ENCODE measurements at places on chromosomes 4 and X.
A peak's percentile ranks its signal among the peaks of the same experiment; 100 is the strongest.

GRCh38 chr4:80215449-80216052 is 18.2 kb downstream of the PRDM8 start:
- no peak for DNase-seq

DNA sequence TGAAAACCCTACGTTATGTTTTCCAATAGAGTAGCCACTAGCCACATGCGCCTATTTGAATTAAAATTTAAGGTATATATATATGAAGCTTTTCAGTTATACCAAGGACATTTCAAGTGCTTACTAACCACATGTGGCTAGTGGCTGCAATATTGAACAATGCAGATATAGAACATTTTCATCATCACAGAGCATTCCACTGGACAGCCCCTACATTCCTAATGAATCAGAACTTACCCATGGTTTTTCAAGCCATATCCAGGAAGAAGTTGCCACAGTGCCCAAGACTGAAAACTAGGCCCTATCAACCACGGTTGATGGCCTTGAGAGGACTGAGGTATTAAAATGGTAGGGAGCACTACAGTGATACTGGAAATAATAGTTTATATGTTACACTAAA is 29.7 kb downstream of the NEK1 start:
- DNase-seq, result no peak

- DNase-seq, result no peak
Measured at GRCh38 chr4:116628598-116628997, 456.8 kb downstream of the TRAM1L1 start.

- DNase-seq, result no peak
Measured at GRCh38 chr4:102420563-102421398, 75.5 kb upstream of the SLC39A8 start.

DNA sequence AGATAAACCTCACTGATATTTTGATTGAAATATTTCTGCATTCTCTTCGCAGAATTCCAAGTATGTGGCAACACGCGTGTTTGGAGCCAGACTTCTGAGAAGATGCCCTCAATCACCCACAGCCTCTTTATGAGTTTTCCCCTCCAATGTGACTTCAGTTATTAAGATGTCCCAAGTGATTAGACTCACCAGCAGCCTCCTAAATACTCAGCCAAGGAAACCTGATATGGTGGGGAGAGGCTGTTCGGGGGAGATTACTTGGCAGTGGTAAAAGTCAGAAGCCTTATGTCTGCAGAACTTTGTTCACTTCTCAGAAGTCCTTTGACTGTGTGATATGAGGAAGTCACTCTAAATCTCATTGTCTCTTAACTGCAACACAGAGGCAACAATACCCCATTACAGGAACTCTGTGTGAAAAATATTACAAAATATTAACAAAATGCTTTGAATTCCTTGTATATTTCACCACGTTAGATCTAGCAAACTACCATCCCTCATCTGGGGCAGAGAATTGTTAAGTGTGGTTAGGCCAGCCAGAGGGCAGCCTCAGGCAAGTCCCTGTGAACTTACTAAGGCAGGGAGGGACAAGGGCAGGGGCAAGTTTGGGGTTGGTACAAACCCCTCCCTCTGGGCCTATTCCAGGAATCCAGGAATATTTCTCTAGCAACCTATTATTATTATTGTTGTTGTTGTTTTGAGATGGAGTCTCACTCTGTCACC is 151.4 kb upstream of the USP9X start:
- DNase-seq, result peak; percentile 60

- no peak for DNase-seq
Measured at GRCh38 chr4:98951710-98952109, 22.8 kb upstream of the EIF4E start.

DNA sequence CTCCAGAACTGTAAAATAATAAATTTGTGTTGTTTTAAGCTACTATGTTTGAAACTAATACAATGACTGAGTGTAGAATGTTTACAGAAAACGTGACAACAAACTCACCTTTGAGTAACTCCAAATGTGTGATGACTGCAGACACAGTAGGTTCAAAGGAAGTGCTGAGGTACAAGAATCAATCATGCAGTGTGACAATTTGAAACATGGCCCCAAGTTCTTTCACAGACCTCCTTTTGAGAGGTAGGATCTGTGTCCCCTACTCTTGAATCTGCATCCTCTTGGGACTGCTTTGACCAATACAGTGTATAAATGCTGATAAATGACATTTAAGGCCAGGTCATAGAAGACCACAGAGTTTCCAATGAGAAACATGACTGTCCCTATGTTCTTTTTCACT is 667.7 kb upstream of the DIPK2B start:
- DNase-seq, result no peak

GRCh38 chr4:90946945-90947344 is 819.8 kb downstream of the CCSER1 start:
- DNase-seq, result no peak

- no peak for DNase-seq
Measured at GRCh38 chr4:106996490-106996889, 39.6 kb downstream of the DKK2 start.

- no peak for DNase-seq
Measured at GRCh38 chr4:38008571-38009021, 48.4 kb downstream of the PTTG2 start.

- no peak for DNase-seq
Measured at GRCh38 chrX:15855568-15856221, 1.1 kb upstream of the AP1S2 start.

- no peak for DNase-seq
Measured at GRCh38 chr4:98249831-98250230, 11.4 kb upstream of the RAP1GDS1 start.

GRCh38 chr4:115279330-115279729 is 165.9 kb upstream of the NDST4 start:
- no peak for DNase-seq

DNA sequence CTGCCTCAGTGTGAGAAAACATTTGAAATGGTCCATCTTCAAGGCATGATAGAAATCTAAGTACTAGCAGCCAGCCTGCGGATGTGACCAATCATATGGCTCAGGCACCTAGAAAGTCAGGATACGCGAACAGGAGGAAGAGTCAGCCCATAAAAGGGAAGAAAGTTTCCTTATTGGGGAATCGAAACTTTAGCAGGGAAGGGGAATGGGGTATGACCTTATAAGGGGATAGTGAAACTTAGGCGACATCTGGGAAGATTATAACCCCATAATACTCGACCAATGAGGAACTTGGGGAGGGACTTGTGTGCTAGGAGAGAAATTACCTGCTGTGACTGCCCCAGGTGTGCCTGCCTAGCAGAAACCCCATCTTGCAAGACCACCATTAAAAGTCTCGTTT is 26.2 kb upstream of the PYURF start:
- DNase-seq, result no peak

DNA sequence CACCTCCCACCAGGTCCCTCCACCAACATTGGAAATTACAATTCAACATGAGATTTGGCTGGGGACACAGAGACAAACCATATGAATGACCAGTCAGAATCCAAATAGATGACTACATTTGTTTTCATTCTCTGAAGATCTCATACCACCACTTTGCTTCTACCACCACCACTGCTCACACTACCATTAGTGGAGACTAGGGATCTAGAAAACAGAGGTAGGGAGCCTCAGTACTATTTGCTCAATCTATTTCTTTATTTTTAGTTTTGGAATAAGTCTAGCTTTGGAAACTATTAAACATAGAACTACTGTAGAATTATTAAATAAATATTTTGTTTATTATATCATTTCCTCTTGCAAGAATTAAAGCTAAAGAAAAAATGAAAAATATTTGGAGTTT is 727.9 kb downstream of the CCSER1 start:
- no peak for DNase-seq

DNA sequence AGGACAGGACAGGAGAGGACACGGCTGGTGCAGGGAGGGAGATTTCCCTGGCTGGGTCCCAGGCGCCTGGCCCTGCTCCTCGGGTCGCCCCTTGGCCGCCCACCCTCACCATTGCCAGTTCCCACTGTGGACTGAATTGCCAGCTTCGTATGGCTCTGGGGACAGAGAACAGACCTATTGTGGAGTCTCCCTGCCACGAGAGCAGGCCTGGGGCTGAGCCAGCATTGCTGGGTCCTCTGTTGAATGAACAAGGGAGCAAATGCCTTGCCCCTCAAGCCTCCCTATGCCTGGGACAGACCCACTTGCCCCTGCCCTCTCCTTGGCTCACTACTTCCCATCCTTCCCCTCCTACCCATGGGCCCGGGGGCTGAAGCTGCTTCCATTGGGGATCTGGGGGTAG is 4.3 kb downstream of the PLXNA3 start:
- DNase-seq, result no peak

DNA sequence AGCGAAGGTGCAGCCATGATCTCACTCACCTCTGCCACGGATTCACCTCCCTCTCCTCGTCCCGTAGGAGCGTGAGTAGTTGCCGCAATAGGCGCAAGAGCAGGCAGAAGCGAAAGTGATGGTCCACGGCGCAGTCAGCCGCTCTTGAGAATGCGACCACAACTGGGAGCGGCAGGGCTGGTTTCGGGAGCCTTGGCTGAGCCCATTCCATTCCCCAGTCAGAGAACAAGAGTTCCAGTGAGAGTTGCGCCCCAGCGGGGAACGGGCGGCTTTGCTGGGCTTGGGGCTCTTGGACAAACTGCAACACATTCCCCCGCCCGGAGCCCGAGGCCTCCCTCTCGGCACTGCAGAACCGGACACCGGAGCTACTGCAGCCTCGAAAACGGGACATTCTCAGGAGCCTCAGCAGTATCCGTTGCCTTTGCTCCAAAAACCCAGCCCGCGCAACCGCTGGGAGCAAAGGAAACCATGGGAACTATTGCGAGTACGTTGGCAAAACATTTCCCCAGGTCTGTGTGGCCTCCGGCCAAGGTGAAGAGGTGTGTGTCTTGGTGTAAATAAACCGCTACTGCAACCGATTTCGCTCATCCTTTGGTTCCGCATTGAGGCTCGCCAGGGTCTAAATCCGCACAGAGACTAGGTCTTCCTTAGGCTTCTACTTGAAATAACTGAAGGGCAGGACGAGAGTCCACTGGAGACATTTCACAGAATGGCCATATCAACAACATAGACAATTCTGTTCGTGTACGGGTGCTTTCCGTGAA is 5.7 kb upstream of the ZBTB33 start:
- peak; percentile 51 for DNase-seq

- DNase-seq, result no peak
Measured at GRCh38 chrX:69024931-69025330, 140.3 kb downstream of the PJA1 start.

DNA sequence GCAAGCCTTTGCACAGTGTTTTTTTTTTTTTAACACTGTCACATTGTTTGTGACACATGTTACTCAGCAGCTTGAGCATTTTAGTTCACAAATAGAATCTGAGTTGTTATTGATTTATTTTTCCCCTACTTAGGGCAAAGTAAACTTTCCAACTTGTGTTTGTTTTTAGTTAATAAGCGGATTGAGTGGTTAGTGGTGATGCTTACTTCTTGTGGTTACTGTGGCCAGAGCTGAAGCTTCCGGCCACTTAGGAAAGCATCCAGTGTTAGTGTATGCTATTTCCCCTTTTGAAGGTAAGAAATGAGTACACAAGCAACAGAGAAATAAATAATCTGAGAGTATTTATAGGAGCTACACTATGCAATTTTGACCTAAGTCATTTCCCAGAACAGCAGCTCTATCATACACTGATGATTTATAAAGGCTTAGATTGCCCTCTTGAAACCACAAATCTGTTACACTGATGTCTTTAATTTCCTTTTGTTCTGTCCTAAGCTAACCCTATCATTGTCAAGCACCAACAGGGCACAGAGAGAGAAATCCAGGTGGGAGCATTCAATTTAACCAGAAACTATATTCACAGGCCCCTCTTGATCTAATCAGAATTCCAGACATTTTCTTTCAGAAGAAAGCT is 2464.6 kb downstream of the PCDH7 start:
- no peak for DNase-seq

DNA sequence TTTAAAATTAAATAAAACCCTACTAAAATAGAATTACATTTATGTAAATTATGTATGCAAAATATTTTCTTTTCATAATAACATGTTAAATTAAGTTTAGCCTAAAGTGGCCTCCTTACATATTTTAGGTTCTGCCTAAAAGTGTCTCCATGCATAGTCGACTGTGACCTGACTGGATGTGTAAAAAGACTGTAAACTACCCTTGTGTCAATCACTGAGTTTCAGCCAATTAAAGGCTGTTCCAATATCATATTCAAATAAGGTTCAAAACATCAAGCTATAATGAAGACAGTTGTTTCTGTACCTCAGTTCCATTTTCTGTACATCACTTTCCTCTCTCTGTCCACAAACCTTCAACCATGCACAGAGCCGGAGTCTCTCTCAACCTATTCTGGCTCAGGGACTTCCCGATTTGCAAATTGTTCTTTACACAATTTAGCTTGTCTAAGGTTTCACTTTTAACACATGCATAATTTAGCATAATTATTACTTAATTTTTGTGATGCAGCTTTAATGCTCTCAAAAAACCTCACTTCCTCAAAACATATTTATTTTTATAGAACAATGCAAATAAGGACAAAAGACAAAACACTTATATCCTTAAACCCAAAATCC is 60.1 kb downstream of the SH3RF1 start:
- DNase-seq, result no peak

DNA sequence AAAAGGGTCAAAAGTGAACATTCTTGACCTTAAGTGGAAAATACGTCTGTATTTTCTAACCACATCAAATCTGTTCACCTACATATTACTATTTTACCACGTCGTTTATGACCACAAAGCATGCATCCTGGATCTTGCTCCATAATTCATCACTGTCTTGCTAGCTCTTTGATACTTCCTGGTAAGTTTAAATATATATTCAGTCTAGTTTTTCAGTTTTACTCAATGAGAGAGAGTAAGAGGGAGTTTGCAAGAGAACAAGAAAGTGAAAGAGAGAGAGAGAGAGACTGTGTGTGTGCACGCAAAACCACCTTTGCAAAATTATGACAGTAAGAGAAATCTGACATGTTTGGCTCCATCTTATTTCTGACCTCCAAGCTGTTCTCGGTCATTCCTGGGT is 173.7 kb upstream of the GALNTL6 start:
- DNase-seq, result no peak

- peak; percentile 44 for DNase-seq
Measured at GRCh38 chr4:25767877-25768725, 94.7 kb downstream of the SEL1L3 start.

GRCh38 chr4:6042293-6043063 is 24.2 kb upstream of the C4orf50 start:
- no peak for DNase-seq

- peak; percentile 18 for DNase-seq
Measured at GRCh38 chr4:100417565-100417964, 100.3 kb downstream of the EMCN start.

DNA sequence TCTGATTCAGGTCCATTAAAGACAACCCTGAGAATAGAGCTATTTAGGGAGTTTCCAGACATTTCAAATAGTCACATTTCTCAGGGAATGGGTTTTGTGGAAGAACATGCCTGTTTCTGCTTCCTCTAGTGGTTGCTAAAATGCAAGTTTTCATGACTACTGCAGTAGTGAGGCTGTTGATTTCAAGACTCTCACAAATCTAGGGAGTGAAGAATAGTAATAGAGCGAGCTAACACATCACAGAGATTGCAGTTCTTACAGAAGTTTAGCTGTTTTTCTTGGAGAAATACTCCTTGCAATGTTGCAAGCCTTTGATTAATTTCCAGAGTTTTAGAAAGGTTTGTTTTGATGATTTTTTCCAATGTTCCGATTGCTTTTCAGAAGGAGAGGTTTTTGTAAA is 610.2 kb upstream of the HTR2C start:
- no peak for DNase-seq
